ENCODE measurements at places on chromosomes 11 and 22.

DNA sequence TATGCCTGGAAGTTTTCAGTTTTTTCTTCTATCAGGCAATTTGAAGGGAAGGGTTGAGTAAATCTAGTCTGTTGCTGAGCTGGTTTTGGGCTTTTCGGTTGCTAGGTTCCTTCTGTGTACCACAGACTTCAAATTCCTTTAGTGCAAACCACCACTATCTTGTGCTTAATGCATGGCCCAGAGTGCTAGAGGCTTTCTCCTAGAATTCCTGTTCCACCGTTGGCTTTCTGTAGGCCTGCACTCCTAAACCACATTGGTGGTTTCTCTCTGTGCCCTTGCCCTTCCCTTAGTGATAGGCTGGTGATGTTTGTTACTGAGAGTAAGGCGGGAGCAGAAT is 47.1 kb upstream of the CTSC start:
- DNase-seq, result no peak

DNA sequence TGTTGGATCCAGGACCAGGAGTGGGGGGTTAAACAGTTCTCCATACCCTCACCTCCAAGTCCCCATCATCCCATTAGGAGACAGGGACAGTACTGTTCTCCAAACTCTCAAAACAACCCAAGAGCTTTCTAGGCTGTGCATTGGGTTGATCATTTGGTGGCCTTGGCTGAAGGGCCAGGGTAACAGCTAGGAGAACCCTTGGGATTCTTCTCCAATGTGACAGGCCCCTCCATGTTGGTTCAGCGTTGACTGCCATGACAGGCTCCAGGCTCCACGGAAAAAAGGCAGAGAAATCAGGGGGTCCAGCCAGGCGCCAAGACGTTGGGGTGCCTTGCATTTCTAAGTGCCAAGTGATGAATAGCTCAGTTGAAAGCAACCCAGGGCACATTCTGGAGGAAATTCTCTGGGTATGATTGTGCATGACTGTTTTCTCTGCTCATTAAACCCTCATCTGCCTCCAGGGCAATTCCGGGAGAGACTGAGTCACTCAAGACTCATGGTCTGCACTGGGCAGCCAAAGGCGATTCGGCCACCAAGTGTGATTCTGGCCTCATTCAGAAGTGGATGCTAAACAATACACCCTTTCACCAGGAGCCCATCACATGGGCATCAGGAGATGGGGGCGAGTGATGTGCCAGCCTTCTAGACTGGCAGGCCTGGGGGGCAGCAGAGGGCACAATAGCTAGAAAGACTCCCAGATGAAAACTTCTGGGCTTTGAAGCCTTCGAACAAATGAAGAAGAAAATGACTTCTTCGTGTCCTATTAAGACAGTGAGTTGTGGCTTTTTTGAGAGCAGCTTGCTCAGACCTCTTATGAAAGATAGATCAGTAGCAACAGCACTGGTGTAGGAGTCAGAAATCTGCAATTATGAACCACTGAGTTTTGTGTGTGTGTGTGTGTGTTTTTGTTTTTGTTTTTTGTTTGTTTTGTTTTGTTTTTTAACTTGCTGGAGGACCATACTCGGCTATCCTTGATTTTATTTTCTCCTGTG is 27.7 kb downstream of the CD44 start:
- no peak for DNase-seq

DNA sequence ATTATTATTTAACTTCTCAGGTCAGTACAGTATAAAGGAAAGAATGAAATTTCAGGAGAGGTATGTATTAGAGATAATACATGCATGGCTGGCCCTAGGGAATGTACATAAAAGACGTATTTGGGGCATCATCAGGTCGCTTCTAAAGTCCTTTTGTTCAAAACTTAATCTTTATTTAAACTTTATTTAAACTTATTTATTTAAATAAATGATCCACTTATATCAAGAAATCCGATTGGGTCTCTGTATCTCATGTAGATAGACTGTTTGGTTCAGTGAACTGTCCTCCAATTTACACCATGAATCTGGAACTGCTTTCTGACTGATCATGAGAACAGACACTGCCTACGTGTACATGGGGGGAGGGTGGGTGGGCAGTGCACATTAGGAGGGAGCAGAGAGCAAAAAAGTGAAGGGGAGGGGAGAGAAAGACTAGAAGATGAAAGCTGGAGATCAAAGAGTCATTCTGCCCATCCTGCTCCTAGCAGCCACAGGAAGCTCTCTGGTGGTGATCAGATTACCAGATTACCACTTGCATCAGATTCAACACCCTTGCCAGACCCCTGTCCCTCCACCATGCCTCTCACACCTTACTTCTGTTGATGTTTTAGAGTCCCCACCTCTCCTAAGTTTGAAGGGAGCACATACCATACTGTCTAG is 92.1 kb upstream of the MTMR2 start:
- no peak for DNase-seq

DNA sequence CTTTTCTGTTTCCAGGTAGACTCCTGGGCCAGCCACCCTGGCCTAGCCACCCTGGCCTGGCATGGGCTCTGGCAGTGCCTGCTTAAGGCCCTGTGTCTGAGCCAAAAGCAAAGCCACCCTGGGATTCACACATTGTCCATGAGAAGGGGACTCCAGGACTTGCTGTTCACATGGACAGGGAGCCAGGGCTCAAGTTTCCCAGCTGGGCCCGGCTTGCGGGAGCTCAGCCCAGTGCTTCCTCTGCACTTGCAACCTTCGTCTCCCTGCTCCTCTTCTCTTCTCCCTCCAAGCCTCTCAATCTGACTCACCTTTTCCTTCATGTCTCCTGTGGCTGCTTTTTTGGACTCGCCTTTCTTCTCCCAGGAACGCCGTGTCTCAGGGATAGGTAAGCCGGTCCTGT is 130.3 kb downstream of the MICAL2 start:
- no peak for DNase-seq

GRCh38 chr11:114280696-114281095 is 15.5 kb upstream of the NNMT start:
- no peak for DNase-seq

GRCh38 chr22:50169181-50169759 is 1.3 kb upstream of the PANX2 start:
- no peak for DNase-seq

Data from GM06990 (cell line).